ENCODE measurements at places on chromosomes 3 and 15.

- DNase-seq, result peak; percentile 84
These were observed 25.5 kb downstream of the RLBP1 start for GRCh38 chr15:89195836-89196235.

GRCh38 chr3:189573004-189573403 is 58.2 kb upstream of the TP63 start:
- DNase-seq, result no peak

- peak; percentile 83 for DNase-seq
These were observed 29.3 kb upstream of the TRAK1 start for GRCh38 chr3:42061713-42062380.

DNA sequence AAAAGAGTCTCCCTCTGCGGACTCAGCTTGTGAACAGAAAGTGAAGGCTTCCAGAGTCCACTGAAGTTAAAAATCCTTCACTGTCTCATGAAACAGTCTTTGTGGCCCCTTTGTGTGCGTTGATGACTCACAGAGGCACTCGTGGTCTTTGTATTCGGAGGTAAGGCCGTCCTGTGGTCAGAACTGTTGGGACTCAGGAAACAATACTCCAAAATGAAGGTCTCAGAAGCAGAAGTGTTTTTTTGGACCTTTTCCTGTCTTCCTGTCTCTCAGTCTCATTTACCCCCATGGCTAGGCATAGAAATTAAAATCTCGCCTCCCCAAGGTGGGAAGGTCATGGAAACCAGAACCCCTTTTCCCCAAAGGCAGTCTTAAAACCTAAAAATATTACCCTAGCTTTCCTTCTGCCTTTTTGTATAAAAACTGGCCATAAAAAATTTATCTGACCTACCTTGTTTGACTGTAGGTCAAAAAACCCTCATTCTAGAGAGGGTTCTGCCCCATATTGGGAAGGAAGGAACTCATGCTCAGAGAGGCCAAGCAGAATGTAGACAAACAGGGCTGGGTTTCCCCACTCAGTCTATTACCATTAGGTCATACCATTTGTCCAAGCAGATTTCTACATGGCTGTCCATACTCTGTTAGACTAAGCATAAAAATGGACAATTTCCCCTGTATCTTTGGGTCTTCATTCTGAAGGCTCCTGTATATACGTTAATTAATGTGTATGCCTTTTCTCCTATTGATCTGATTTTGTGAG is 19.1 kb upstream of the EPB42 start:
- no peak for DNase-seq

- DNase-seq, result peak; percentile 17
These were observed 227.4 kb upstream of the AZI2 start for GRCh38 chr3:28575746-28576613.

GRCh38 chr3:125375950-125376679 is 990 bp upstream of the ZNF148 start:
- no peak for DNase-seq

- DNase-seq, result peak; percentile 37
These were observed 710 bp downstream of the LRRC57 start for GRCh38 chr15:42547918-42548248.

- DNase-seq, result no peak
These were observed 31.6 kb downstream of the MCF2L2 start for GRCh38 chr3:183396662-183397391.

- no peak for DNase-seq
These were observed 90.0 kb upstream of the ICE2 start for GRCh38 chr15:60568914-60569391.

- no peak for DNase-seq
These were observed 39.4 kb upstream of the WNT5A start for GRCh38 chr3:55526332-55527030.

- no peak for DNase-seq
These were observed 735 bp downstream of the STIMATE start for GRCh38 chr3:52896613-52897012.

DNA sequence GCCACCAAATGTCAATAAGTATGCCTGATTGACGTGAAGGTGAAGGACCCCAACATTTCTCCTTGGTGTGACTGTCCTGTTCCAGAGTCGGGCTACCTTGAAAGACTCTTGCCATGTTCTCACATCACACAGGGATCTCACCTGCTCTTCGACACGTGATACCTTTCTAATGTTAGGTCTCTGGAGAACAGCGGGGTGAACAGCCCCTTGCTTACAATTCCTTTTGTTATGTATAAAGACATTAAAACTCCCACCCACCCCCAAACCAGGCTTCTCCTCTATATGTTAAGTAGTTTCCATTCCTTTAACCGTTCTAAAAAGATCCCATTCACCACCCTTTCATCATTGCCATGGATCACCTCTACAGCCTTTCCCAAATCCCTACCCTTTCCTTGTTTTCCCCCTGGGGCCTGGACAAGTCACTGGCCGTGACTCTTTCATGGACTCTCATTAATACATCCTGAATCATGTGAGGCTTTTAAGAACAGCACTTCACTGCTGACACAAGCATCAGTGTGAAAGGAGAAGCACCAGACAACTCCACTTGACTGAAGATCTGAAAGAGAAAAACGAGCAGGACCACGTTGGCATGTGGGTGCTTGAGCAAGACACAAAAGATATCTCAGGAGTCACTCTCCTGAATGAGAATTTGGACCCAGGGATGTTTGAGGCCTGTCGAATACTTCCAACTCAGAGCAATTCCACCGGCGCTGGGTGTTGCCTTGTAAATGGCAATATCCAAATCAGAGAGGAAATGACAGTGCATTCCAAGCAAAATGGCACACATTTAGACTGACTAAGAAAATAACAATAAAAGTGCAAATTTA is 115.0 kb downstream of the FOXP1 start:
- DNase-seq, result no peak

DNA sequence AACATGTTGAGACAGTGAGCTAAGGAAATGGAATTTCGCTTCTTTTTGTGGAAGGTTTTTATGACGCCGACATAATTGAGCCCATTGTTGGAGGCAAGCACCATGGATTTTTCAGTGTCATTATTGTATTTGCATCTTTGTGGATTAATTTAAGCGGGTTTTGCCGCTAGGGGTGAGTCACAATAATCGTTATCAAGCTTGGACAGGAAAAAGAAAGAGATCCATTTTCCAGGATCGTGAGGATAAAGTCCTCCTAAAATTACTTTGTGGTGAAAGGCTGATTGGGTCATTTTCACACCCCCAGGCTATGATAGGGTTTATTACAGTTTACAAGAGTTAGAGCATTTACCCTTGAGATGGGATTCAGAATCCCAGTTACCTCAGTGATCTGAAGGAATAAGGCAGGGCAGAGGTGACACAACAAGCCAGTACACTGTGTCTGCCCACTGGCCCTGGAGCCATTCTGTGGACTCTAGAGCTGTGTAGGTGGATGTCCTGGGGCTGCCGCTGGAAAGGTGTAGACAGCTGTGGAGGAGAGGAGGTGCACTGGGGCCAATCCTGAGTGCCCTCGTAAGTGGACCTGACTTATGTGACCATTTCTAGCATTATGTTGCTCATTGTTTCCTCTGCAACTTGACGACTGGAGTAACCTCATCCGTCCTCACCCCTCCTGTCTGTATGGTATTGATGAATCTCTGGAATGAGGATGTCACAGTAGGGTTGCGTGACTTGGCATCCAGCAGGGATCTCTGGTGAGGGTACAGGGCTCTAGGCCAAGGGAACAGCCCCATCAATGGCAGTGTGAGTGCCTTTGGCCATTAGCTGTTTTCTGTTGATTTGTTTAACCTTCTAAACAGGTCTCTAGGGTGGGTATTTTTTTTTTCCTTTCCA is 370.1 kb downstream of the LRTM1 start:
- no peak for DNase-seq

DNA sequence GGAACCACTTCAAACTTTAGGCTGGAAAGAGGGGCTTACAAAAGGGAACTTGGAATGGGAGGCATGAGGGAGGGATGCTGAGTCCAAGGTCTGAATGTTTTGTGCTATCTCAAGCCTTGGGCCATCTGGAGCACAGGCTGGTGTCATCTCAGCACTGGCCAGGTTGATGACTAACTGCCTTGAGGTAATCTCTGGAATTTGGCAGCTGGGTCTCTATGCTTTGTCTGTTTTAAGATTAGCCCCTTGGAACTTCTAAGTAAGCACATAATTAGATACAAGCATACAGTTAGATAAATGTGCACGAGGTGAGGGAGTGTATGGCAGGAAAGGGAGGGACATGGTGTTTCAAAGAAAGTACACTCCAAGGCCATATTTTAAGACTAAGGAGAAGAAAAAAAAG is 252.4 kb upstream of the CCDC54 start:
- peak; percentile 46 for DNase-seq

DNA sequence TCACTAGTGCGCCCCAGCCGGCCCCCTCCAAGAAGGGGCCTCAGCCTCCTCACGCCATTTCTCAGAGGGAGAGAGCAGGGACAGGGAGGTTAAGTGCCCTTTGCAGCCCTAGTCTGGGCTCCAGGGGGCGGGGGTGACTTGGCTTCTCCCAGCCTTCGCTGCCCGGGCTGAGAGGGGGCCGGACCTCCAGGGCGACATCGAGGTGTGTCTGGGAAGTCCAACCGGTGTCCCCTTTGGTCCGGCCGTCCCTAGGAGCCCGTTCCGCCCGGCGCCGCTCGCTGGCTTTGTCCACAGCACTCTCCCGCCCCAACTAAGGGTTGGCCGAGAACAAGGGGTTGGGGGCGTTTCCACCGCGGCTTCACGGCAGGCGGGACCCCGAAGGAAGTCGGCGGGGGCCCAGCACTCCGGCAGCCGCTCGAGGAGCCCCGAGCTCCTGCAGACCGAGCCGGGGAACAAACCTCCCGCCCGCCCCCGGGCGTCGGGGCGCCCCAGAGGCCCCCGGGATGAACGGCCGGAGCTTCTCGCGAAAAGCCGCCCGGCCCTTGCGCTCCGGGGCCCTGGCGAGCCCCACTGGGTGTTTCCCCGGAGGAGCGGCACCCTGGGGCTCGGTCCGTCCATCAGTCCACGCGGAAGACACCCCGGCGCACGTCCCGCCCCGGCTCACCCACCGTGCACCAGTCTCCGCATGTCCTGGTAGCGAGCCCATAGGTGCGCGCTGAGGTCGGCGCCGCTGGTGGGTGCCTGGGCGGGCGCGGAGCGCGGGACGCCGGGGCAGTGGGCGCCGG is 627 bp downstream of the NT5DC2 start:
- DNase-seq, result peak; percentile 67

- peak; percentile 53 for DNase-seq
These were observed 63.9 kb downstream of the TMCC1 start for GRCh38 chr3:129829640-129830039.

DNA sequence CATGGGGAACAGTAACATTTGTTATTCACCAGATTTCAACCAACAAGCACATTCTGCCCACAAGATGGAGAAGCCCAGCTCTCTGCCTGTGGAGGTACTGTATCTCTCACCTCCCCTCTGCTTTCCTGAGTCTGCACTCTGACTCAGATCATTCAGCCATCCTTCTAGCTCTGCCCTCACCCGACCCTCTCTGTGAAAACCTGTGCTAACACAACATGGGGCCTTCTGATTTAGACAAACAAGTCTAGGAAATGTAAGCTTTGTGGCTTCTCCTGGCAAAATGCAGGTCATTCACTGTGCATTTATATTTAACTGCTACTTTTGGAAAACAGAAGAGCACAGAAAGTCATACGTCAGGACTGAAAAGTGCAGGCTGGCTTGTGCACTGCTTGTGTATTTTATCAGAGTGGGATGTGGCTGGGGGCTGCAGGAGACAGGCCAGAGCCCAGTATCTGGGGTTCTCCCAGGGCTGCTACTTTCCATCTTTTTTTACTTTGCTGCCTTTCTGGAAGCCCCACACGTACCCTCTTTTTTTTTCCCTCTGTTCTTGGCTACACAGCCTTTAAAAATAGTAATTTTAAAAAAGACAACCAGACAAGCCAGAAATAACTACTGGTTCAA is 50.8 kb downstream of the SUSD5 start:
- DNase-seq, result no peak

DNA sequence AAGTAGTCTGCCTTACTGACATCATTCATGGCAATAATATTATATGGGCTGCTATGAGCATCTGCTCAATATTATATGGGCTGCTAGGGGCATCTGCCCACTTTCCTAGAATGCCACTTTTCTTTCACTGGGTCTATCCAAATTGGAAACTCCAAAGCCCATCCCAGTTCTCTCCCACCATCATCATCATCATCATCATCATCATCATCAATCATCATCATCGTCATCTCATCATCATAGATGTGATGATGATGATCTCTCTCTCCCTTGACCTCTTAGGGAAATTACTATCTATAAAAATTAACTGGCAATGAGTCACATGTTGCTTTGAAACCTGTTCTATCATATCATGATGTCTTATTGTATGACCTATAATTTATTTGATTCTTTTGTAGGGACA is 222.0 kb downstream of the TJP1 start:
- DNase-seq, result no peak

DNA sequence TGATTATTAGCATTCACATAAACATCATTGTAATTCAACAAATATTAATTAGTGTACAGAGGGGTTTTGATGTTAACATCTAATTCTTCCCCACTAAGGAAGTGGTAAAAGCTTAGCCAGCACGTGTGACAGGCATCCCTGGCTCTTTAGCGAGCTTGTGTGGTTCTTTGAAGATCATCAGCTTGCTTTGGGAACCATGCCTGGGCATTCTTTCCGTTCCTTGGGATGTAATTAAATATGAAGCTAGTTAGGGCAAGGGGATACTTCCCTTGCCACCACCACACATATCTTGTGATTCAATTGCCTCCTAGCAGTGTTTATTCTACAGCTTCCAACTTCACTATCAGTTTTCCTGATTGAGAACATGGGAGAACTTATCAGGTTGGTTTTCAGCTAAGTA is 246.5 kb downstream of the MYRIP start:
- DNase-seq, result no peak

- DNase-seq, result no peak
These were observed 115.9 kb downstream of the EEFSEC start for GRCh38 chr3:128269006-128269775.

DNA sequence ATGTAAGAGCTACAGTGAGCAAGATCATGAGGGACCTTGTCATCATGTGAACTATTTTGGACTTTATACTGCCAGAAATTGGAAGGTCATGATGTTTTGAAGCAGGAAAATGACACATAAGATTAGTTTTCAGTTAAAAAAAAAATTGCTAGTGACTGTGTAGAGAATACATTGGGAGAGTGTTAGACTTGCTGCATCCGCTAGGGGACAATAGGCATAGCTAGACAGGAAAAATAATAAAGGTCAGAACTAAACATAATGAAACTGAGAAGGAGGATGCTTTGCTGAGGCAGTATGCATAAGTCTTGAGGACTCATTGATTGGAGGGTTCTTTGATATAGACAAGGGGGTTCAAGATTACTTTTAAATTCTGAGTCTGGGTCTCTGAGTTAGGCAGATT is 275.8 kb upstream of the KCNH8 start:
- DNase-seq, result no peak

- peak; percentile 33 for DNase-seq
These were observed 835 bp downstream of the SEMA5B start for GRCh38 chr3:123026565-123027291.

GRCh38 chr3:36258421-36258820 is 121.9 kb upstream of the STAC start:
- no peak for DNase-seq

- DNase-seq, result peak; percentile 94
These were observed 1.9 kb downstream of the GNAI2 start for GRCh38 chr3:50237754-50238548.

- DNase-seq, result no peak
These were observed 151.3 kb downstream of the LPP start for GRCh38 chr3:188305220-188305619.

Measured in hepatic stellate cell (primary cell).